ENCODE measurements at places on chromosomes 12 and 14.
A peak's percentile ranks its signal among the peaks of the same experiment; 100 is the strongest.

DNA sequence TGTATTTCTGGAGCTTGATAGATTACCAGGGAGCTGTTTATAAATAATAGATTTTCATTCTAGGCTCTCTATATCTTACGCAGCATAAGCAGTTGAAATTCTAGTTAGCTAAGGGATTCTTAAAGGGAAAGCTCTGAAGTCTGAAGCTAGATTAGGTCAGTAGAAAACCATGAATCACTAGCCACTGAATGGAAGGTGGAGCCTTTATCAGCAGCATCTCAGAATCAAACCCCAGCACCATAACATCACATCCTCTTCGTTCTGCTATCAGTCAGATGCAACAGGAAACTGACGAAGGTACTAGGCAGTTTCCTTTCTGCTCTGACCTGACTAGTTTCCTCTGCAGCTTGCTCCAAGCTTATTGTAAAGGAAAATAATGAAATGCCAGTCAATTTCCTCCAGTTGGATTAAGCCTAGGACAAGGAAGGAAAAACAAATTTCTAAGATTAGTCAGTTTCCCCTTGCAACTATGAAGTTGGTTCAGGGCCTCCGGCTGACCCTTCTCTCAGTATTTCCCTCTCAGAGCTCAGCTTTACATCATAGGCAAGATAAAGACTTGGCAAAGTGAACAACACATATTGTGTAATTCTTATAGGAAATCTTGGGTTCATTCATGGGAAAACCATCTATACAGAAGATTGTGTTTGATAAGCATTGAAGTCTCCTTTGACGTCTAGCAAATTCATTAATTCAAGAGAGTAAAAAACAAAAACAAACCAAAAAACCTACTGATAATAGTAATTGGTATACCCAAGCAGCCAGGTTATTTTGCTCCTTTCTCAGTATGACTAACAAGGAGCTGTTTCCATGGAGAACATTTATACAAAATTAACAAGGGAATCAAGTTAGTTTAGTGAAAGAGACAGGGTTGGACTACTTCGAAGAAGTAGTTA lies 43.4 kb upstream of the CFAP54 start:
- DNase-seq, result peak; percentile 21

GRCh38 chr14:87995500-87996290 lies 2.7 kb upstream of the GALC start:
- DNase-seq, result no peak

GRCh38 chr12:46219877-46220655 lies 48.8 kb downstream of the SLC38A1 start:
- no peak for DNase-seq

GRCh38 chr12:49720214-49720613 lies 13.0 kb upstream of the FMNL3 start:
- DNase-seq, result no peak

- DNase-seq, result no peak
Observed at GRCh38 chr14:45902241-45902640, 649.2 kb upstream of the MIS18BP1 start.

GRCh38 chr12:54016478-54016964 lies 7.7 kb downstream of the HOXC8 start:
- DNase-seq, result no peak

DNA sequence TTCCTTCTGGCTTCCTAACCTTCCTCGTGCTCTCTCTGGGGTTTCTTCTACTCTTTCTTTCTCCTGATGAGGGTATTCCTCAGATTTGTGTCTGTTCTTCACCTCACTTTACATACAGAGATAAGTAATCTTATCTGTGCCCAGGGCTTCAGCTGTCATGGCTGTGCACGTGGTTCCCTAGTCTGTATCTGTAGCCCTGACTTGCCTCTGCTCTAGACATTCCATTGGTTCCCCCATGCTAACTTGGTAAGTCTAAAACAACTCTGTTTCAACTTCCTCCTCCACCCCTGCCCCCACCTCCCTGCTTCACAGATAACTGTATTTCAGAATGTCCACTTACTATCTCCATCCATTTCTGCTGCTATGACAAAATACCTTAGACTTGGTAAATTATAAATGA lies 10.8 kb downstream of the DIP2B start:
- DNase-seq, result no peak

DNA sequence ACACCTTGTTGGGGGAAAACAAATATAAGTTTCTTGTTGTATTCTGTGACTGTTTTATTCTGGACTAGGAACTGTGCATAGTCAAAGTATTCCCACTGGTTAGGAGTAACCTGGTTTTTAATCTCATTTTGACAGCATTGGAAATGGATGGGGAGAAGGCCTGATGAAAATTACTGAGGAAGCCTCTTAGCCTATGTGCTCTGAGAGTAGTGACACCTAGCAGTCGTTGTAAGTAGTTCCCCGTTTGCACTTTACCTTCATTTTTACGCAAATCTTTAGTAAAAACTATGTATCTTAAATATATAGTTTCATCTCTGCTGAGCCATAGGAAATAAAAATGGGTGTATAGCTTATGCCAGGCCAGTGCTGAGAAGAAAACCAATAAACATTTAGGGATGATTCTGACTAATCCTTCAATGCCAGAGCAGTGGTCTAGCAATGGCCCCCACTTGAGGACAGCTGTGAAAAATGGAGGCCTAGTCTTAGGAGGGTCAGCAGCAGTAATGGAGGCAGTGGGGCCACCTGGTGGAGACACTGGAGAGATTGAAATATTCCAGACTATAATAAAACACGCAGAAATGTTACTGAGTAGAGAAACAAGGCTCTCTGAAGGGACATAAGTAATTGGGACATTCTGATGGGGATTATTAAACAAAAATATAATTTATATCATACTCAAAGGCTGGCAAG lies 133.2 kb upstream of the NOVA1 start:
- no peak for DNase-seq

GRCh38 chr12:122159882-122160281 lies 14.1 kb downstream of the IL31 start:
- no peak for DNase-seq

DNA sequence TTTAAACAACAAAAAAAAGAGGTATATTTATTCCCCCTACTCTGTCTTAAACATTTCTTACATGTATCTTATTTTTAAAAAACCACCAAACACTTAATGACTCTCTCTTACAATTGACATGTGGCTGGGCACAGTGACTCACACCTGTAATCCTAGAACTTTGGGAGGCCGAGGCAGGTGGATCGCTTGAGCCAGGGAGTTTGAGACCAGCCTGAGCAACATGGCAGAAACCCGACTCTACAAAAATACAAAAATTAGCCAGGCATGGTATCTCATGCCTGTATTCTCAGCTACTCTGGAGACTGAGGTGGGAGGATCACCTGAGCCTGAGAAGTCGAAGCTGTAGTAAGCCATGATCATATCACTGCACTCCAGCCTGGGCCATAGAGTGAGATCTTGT lies 16.0 kb downstream of the SLC41A2 start:
- no peak for DNase-seq

DNA sequence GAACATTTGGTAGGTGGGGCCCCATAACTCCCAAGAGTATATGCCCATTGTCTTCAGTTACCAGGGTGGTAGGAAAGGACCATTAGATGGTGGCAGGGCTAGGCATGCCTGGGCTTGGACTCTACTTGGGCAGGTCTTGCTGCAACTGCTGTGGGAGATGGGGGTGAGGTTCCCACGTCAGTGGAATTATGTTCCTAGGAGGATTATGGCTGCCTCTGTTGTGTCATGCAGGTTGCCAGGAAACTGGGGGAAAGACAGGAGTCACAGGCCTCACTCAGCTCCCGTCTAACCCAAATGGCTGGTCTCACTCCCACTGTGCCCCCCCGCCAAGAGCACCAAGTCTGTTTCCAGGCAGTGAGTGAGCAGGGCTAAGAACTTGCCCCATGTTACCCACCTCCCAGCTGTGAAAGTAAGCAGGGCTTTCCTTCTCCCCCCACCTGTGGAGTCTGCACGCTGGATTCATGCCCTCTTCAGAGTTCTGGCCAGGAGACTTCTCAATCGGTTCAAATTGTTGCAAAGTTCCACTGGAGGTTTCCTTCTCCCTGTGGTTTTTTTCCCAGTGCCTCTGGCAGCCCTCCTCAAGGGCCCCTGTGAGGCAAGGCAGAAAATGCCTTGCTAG lies 337.5 kb downstream of the CCDC91 start:
- no peak for DNase-seq

DNA sequence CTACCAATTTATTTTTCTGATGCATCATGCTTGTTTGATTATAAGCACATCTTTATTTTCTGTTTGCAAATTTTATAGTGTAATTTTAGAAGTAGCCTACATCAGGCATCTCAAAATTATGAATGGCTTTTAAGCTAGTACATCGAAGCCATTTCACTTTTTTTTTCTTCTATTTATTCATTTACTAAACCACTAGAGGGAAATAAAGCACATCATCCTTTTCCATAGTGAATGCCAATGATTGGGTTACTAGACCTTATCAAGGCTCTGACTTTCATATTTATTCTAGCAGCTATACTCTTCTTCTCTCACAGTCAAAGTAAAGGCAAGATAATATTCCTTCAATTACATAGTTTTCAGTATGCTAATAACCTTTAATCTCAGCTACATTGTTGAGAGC lies 736.4 kb upstream of the LRFN5 start:
- DNase-seq, result no peak

DNA sequence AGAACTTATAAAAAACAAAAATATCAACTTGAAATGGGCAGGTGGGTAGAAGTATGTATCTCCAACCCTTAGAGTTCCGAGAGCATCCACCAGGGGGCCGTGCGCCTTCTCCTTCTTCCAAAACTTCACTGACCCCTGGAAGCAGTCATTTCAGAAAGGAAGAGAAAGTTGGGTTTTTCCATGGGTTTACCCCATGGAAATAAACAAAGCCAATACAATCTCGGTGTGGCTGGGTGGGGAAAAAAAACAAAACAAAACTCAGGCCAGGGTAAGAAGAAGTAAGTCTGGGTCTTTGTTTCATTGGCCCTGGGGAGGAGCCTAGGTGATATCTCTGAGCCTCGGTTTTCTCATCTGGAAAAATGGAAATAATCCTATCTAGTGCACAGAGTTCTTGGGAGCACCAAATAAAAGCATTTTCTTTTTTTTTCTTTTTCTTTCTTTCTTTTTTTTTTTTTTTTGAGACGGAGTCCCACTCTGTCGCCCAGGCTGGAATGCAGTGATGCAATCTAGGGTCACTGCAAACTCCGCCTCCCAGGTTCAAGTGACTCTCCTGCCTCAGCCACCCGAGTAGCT lies 33.6 kb upstream of the HNF1A start:
- peak; percentile 67 for DNase-seq

DNA sequence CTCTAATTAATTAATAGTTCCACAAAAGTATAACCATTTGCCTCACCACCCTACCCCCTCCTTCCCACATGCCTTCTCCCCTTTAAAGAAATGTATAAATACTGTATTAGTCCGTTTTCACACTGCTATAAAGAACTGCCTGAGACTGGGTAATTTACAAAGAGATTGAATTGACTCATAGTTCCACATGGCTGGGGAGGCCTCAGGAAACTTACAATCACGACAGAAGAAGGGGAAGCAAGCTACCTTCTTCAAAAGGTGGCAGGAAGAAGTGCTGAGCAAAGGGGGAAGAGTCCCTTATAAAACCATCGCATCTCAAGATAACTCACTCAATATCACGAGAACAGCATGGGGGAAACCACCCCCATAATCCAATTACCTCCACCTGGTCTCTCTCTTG lies 8.2 kb upstream of the RESF1 start:
- DNase-seq, result no peak

DNA sequence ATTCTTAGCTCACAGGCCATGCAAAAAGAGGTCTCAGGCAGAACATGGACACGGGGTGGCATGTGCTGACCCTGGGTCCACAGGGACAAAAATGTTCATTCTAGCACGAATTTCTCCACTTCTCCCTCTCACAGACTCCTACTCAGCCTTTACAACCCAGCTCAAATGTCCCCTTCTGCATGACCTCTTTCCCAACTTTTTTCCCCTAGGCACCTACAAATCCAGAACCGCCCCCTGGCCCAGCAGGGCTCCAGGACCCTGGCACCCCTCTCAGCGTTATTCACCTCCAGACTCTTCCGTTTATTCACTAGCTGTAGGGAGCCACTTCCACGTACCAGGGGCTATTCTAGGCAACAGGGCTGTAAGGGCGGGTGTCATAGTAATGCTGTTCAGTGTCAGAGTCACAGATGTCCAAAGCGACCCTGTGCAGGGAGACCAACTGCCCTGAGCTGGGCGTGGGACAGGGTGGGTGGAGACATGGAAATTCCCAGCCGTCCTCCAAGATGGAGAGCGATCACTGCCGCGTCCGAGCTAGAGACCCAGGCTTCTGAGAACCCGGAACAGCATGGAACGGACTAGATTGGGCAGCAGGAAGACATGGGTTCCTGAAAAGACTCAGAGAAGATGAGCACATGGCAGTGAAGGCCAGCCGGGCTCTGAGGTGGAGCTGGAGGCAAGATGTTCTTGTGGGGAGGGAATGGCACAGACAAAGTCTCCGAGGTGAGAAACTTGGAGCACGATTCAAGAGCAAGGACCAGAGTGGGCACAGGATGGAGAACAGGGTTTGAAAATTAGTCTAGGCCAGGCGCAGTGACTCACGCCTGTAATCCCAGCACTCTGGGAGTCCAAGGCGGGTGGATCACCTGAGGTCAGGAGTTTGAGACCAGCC lies 274.9 kb upstream of the RTL1 start:
- no peak for DNase-seq

- DNase-seq, result no peak
Observed at GRCh38 chr12:24364921-24365320, 415.5 kb upstream of the SOX5 start.

GRCh38 chr12:11543457-11544158 lies 105.9 kb upstream of the ETV6 start:
- no peak for DNase-seq

DNA sequence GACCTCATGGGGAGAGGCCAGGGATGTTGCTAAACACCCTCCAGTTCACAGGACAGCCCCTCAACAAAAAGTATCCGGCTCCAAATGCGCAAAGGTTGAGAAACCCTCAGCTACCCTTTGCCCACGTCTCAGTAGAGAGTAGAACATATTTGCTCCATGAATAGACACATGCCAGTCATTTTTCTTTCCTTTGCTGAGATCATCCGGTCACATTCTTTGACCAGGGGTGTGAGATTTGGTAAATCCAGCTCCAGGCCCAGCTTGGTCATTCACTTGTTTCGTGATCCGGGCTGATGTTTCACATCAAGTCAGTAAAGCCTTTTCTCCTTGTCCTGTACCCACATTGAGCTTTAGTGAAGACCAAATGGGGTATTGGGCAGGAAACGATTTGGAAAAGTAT lies 83.6 kb upstream of the LHX5 start:
- DNase-seq, result no peak

- no peak for DNase-seq
Observed at GRCh38 chr14:47590767-47591495, 84.5 kb downstream of the MDGA2 start.

Data from germinal center (tissue), 1 donor.